Mucosa of gallbladder (tissue), 1 donor: ENCODE measurements at places on chromosomes 1 and 21. TPM values are rescaled to one million over a fixed set of nuclear protein-coding genes. Genes with fewer than 3 reads are reported as not detected.

Gene MMP23B
- total RNA-seq, result 56.0 TPM

DNA sequence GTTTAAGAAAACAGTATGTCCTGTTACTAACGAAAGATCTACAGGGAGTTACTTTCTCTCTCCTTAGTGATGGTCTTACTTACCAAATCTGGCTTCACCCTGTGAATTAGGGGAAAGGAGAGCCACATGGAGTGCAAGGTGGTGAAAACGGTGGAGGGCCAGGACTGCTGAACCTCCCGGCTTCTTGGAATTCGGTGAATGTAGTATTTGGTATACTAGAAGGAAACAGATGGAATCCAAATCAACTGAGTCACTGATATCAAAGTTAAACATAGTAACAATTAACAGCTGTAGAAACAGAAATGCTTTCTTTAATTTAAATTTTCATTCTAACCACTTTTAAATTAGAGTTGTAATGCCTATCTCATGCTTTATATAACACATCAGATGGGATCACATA lies 45.7 kb downstream of the ALG14 start:
- DNase-seq, result no peak

DNA sequence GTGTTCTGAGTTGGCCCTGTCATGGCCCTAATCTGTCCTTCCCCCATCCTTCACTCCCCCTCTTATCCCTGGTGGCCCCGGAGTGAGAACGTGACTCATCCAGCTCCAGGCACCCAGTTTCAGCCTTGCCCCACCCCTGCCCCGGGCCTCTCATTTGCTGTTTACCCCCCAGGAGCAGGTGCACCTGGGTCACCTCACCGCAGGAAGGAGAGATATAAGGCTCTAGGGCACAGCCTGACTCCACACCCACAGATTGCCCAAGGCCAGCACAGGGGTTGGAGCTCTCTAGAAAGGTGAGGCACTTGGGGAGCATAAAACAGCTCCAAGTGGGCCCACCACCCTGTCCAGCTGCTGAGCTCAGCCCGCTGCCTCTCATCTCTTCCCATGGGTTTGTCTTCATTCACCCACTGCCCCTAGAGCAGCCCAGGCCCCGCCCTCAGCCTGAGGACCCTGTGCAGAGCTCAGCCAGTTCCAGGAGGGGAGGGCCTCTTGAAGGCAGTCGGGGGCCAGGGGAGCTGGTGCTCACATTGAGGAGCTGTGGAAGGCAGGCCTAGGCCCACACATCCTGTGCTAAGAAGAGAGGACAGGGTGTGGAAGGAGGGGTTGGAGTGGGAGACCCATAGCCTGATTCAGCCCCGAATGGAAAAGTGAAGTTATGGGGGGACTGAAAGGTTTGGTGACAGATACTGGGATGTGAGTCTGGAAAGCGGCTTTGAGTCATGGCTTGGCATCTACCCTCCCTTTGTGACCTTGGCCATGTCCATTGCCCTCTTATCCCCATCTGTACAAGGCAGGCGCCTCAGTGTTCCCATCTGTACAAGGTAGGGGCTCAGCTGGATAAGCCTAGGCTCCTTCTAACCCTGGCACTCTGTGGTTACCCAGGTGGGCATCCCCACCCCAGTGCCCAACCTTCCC lies 16.1 kb upstream of the GPR37L1 start:
- peak; percentile 80 for DNase-seq

DNA sequence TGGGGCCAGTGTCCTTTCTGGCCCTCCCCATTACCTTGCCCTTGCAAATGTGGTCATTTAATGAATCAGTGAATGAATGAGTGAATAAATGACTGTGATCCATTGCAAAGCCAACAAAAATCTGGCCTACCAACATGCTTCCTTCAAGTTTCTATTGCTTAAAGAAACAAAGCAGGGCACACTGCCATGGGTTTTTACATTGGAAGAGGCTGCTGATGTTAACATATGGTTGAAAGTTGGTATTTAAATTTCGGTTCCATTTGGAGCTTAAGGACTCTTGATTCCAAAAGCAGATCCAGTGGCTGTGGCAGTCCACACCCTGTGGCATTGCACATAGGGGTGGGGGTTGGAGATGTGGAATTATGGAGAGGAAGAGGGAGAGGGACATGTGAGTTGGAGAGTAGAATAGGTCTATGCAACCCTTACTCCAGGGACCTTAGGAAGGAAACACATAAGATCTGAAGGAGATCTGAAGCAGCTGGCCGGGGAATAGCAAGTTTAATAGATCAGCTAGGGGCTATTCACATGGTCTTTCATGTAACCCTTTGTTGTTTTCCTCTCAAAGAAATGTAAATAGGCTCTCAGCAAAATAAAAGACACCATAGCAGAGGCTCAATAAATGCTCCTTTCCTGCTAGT lies 7.2 kb downstream of the ABCA4 start:
- no peak for DNase-seq

DNA sequence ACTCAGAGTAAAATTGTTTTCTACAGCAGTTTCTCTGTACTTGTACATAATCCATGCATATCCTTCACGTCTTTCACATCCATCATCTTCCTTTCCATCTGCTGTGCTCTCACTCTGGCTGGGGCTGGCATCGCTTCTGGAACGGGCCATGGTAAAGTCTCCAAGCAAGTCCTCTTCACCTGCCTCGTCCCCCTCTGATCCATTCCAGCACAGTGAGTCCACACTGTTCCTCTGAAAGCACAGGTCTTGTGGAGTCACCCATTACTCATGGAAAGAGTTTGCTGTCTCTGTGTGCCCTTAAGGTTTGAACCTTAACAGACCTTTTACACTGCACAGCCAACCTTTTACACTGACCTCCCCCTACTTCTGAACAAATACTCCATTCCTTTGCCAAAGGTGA lies 313.6 kb downstream of the ASTN1 start:
- no peak for DNase-seq

Gene MIXL1
- total RNA-seq, result not detected

GRCh38 chr21:36507397-36508018 lies 27.6 kb upstream of the CLDN14 start:
- no peak for DNase-seq

Gene SPRR2G
- not detected for total RNA-seq

- no peak for DNase-seq
These were observed 347.9 kb downstream of the USH2A start for GRCh38 chr1:216075339-216075738.
